CD4-positive, alpha-beta T cell treated with Interleukin-4 for 4 hours (primary cell): ENCODE measurements at places on chromosomes 1 and 21.

DNA sequence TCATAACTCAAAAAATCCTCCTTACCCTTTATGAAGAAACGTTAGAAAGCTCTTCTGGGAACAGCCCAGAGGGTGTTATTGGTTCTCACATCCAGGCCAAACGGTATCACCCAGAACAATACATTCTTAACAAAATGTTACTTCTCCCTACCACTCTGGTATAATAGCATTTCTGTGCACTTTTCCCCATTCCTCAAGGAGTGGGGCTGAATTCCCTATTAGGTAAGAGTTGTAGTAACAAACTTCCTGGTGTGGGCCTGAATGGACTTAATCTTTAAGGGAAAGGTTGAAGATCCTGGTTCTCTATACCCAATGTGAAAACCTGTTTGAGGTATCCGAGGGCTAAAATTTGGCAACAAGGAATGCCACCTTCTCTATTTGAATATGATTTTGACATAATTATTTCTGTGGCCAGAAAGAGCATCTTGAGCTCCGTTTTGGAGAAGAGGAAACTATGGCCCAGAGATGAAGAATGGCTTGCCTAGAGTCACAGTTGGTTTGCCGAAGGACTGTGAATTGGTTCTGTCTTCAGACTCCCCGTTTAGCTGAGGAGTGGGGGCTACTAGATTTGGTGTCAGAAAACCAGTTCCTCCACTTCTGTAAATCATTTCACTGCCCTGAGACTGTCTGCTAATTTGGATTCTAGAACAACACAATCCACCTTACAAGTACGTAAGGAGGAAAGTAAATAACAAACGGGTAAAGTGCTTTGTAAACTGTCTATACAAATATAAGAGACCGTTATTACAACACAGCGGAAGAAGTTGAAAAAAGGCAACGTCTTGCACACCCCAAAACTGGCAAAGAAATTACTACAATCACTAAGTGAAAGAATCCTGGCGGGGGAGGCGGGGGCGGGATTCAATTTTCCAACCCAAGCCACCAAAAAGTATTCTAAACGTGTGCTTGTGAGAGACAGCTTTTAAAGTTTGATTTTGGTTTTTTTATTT, 2.3 kb downstream of the ANP32E start:
- peak; percentile 27 for DNase-seq

- no peak for DNase-seq
These were observed 3.7 kb downstream of the IGSF3 start for GRCh38 chr1:116663821-116664220.

DNA sequence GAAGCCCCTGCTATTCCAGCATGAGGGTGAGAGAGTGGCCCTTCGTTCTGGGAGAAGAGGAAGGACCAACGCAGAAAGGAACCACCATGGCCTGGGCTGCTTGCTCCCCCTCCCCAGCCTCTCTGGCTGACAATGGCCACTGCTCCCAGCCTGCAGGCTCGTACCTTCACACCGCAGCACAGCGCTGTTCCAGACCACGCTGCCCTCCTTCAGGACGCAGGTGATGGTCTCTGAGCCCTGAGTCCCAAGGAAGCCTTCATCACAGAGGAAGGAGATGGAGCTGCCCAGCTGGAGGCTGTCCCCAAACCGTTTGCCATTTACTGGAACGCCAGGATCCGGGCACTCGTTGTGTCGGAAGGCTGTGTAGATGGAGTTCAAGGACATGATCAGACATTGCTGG, 124.9 kb upstream of the HMGB4 start:
- DNase-seq = no peak

DNA sequence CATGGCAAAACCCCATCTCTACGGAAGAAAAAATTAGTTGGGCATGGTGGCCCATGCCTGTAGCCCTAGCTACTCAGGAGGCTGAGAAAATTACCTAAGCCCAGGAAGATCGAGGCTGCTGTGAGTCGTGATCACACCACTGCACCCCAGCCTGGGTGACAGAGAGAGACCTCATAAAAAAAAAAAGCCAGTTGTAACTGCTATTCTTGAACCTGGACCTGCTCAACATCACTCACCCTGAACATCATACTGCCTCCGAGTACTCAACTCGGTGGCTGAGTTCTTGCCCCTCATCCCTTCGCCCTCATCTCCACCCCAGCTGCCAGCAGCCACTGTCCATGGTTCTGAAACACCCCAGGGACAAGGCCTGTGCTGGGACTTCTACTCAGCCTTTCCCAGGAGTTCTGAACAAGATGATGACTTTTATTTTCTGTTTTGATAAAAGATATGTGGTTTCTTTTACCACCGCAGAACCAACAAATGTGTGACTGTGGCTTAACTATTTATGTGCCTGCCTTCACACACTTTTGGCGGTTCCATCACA, 5.4 kb upstream of the DISP3 start:
- DNase-seq = no peak

DNA sequence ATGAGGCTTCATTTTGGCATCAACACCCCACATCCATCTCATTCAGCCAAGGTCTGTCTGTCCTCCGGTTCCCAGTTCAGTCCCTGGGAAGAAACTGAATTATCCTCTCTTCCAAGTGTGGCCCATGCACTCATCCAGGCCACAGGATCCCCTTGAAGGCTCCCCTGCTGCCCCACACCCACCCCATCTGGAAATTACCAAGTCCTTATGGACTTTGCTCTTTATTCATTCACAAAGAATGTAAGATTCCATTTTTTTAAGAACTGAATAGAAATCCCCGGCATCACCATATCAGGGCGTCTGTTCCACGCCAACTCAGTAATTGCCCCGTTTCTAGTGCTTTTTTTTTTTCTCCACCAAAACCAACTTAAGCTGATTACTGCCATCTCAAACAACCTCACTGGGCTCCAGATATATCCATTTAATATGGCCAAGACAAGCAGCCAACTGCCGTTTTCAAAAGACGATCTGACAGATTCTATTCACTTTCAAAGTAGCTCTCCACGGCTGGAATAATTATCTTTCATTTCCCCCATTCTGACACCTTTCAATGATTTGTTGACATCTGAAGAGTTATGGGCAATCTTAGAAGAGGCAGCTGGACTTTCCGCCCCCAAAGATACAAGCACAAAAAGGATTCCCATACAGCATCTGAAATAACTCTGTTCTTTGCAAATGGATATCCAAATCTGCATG, 55.9 kb downstream of the OLIG1 start:
- DNase-seq = no peak

DNA sequence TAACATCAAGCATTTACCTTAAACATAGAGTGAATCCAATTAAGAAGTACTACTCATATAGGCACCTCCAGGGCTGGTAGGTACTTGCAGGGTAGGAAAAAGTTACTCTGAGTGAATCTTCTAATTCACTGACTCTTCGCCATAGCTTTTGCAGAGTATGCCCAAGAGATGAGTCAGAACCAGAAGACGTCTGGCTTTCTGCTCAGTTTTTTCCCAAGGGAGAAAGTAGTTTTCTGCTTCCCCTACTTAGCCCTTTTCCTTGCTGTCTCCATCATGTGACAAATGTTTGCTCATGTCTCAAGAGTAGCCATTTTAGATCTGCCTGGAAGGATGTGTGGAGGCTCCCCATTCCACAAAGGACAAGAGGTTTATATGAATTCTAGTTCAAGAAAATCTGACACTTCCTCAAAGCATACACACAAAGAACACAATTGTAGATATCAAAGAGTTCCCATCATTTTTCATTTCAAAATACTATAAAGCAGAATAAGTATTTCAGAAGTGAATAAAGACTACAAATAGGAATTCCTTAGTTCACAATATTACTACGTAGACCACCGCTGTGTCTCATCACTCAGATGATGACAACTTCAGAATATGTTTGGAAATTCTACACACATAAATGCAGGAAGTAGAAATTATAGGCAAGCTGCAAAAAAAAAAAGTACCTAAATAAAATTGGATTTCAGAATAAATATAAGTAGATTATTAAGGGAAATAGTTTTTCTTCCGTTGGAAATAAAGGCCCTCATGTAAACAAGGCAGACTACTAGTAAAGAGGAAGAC, 98.5 kb downstream of the ASH1L start:
- DNase-seq = no peak

DNA sequence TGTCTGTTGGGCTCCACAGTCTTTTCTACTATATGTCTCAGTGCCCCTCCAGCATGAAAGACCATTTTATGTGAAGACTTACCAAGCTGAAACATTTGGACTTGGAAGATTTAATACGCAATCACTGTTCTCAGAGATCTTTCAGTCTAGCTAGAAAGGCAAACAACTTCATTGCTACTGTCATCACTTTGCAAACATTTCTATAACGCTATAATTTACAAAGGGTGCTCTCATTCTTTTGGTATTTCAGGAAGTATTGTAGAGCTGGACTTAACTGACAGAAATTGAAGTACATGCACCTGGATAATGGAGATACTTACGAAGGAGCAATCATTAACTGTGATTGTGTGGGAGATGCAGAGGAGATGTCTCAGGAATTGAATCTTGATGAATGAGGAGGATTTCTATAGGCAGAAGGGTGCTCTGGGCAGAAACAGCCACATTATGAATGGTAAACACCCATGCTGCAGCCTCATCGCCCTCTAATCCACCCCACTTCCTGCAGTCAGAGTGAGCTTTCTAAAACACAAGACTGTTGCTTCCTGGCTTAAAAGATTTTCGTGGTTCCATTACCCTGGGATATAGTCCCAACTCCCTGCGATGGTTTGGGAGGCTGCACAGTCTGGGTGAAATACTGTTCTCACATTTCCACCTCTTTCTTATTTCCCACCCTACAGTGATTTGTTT, 75.1 kb upstream of the GNG12 start:
- no peak for DNase-seq
